ENCODE measurements at places on chromosomes 6 and 20.

DNA sequence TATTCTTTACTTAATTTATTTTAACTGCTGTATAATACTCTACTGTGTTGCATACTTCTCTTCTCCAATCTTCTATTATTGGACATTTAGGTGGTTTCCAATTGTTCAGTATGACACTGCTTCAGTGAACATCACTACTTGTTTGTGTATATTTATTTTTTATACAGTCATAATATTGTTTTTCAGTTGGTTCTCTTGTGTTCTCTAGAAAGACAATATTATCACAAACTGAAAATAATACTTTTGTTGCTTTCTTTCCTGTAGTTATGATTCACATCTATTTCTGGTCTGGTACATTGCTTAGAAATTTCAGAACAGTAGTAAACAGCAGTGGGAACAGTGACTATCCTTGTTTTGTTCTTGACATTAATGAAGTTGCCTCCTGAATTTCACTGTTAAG lies 62.8 kb upstream of the GTSF1L start:
- no peak for DNase-seq

GRCh38 chr6:37218511-37218910 lies 39.1 kb upstream of the TBC1D22B start:
- DNase-seq = no peak

DNA sequence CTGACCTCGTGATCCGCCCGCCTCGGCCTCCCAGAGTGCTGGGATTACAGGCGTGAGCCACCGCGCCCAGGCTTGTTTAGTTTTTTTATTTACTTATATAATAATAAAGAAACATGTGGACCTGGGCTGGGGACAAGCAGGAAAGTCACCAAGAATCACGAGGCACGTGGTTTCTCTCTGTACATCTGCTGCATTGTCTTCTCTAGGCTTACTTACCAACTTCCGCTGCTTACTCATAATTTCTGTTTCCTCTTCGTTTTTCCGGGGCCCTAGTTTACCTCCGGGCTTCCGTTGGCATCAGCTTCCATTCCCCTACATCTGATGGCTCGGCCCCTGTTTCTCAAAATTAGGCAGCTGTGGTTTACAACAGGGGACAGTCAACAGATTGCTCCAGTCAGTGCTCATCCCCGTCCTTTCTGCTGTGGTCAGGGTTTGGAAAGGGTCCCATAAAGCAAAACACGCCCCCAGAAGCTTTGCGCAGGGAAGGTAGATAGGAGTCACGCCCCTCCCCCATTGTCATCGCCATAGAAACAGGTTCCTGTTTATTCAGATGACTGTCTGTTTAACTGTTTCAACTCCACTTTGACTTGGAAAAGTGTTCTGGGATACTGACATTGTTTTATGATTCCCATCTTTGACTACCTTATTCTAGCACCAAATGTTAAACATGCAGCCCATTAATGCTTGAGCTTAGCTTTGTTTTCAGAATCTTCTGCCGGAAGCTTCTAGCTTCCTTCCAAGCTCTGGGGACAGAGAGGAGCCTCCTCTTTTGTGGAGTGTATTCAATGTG lies 31.9 kb upstream of the TXLNB start:
- DNase-seq = no peak

DNA sequence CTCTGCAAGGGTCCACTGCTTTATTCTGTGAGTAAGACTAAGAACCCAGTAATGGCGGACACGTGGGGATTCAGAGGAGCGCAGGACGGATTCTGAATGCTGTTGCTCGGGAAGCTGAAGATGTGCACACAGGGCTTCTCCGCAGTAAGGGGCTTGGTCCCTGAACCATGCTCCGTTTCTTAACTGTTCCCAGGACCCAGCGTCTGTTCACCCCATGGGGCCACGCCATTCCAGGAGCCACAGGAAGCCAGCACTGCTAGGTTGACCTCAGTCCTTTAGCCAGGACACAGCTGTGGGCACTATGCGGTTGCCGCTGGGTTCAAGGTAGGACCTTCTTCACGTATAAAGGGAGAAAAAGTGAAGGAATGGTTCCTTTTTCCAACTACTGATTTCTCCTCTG lies 59.8 kb downstream of the IRF4 start:
- no peak for DNase-seq

DNA sequence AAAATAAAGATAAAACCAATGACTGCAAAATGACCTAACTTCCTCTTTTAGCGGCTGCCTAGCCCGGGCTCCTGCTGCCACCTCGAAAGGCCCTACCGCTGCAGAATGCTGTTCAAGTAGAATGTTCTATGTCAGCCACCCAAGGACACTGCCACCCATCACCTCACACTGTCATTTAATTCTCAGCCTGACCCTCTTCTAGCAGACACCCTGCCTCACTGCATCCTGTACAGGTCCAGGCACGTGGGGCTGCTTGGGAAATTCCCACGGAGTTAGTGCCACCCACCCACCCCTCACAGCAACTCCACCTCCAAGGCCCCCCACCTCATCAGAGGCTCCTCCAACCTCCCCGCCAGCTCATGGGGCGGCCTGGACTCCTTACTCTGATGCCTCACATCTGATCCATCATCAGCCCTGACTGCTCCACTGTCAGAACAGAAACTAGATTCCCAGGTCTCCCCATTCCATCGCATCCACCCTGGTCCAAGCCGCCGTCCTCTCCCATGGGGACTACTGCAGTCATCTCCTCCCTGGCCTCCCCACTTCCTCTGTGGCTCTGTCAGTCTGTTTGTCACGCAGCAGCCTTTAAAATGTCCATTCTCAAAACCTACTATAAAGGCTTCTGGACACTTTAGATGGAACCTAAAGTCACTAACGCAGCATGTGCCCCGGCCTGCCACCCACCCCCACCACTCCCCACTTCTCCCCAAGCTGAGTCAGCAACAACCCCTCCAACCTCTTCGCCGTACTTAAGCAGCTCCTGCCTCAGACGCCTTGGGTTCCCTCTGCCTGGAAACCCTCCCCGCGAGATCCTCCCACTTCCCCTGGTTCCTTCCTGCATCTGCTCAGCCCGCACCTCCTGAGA lies 17.0 kb downstream of the NFATC2 start:
- peak; percentile 15 for DNase-seq

DNA sequence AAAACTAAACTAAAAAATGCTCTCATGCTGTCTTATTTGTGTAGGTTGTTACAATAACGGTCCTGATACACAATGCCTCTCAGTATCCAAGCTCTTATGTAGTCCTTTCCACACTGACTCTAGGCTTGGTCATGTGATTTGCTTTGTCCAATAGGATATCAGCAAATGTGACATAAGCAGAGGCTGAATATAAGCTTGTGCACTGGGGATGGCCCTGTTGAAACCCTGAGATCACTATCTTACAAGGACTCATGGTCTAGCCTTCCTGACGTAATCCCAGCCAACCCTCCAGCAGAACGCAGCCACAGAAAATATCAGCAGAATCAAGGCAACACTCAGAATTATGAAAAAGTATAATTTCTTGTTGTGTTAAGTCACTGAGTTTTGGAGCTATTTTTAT lies 145.1 kb upstream of the CCN2 start:
- DNase-seq = no peak

DNA sequence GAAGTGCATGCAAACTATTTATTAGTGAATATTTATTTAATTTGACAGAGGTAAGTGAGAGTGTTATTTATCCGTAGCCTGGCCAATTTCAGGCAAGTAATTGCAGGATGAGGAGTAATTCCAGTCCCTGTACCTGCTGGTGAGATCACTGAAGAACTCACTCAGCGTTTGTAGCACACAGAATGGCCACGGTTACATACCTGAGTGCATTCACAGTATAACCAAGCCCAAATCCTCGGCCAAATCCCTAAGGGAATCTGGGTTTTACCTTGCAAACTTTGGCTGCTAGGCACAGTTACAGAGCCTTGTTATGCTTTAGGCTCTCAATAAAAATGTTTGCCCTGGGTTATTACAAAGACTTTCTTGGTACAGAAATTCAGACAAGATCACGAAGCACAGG lies 93.3 kb downstream of the KCNQ5 start:
- no peak for DNase-seq

- no peak for DNase-seq
Measured at GRCh38 chr20:45909817-45910669, 1.9 kb downstream of the PLTP start.

- DNase-seq = no peak
Measured at GRCh38 chr6:149939909-149940671, 1.7 kb upstream of the ULBP2 start.

GRCh38 chr6:100593522-100593921 lies 128.8 kb upstream of the SIM1 start:
- no peak for DNase-seq

DNA sequence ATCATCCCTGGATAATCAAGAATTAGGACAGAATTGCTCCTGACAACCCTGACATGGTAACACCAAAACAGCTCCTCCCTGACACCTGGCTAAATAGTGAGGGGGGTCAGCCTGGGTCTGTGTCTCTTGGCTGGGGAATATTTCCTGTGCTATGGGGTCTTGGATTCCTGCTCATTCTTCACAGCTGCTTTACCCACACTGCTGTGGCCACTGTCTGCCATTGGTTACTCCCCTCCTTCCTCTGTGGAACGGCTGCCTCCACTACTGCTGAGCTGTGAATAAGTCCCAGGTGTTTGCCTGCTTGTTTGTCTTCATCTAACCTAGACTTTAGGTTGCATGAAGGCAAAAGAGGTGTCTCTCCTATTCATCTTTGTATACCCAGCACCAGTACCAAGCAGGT lies 33.9 kb upstream of the TXLNB start:
- no peak for DNase-seq

Measured in midbrain (tissue), 1 donor.